HT1080 (cell line): ENCODE measurements at places on chromosomes 4 and X.

DNA sequence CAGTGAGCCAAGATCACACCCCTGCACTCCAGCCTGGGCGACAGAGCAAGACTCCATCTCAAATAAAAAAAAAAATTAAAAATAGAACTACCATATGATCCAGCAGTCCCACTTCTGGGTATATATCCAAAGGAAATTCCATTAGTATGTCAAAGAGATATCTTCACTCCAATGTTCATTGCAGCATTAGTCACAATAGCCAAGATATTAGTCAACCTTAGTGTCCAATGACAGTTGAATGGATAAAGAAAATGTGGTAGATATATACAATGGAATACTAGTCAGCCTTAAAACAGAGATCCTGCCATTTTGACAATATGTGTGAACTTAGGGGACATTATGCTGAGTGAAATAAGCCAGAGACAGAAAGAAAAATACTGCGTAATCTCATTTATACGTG lies 49.4 kb downstream of the C4orf46 start:
- no peak for DNase-seq

GRCh38 chr4:180598281-180598680 lies 1644.9 kb upstream of the TENM3 start:
- DNase-seq, result no peak

GRCh38 chr4:110480746-110481271 lies 4.9 kb downstream of the ENPEP start:
- DNase-seq, result no peak

- no peak for DNase-seq
Measured at GRCh38 chr4:33340168-33340567, 2620.0 kb downstream of the PCDH7 start.

- DNase-seq, result peak; percentile 68
Measured at GRCh38 chr4:72997409-72997808, 72.1 kb downstream of the COX18 start.

GRCh38 chr4:186900232-186900900 lies 176.7 kb upstream of the FAT1 start:
- peak; percentile 60 for DNase-seq

- DNase-seq, result no peak
Measured at GRCh38 chrX:110421500-110422455, 63.1 kb downstream of the RTL9 start.

GRCh38 chrX:2819345-2820135 lies 9.2 kb upstream of the GYG2 start:
- DNase-seq, result peak; percentile 8

DNA sequence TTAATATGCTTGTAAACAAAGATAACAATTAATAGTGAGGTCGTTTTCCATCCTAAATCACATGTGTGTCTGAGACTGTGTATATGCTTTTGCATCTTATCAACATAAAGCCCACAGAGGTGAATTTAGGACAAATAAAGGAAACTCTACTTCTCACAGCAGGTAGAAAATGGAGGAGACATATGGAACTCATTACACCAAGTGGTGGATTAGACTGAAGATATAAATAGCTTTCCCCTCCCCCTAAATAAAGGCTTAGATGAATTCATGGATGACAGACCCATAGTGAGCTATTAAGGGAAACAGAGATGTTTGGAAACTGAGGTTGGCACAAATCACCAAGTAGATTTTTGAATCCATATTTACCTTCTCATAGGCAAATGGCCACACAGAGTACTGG lies 79.7 kb downstream of the GRIA3 start:
- no peak for DNase-seq
